ENCODE measurements at places on chromosomes 5 and 9.

GRCh38 chr5:132480893-132481595, 9.5 kb downstream of the IRF1 start:
- DNase-seq = peak; percentile 42

DNA sequence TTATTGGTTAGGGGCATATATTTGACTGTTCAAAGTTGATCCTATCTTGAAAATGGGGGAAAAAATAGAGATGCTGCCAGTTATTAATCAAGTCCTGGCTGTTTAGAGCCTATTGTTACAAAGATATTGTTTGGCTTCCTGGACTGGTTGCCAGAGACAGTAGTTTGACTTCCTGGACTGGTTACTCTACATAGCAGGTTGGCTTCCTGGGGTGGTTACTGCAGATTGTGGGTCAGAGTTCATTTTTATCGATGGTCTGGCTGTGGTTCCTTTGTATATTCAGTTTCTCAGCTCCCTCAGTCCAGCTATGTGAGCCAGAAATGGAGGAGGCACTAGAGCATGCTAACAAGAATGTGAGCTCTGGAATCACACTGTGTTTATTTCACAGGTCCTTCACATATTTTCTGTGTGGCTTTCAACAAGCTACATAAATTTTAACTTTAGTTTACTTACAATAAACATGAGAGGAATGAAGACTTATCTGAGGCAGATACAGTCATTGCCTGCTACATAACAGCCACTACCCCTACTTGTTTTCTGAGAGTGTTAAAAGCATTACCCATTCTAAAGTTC, 137.6 kb downstream of the TRPM3 start:
- DNase-seq = no peak

- no peak for DNase-seq
Measured at GRCh38 chr9:122050167-122050566, 42.9 kb downstream of the TTLL11 start.

DNA sequence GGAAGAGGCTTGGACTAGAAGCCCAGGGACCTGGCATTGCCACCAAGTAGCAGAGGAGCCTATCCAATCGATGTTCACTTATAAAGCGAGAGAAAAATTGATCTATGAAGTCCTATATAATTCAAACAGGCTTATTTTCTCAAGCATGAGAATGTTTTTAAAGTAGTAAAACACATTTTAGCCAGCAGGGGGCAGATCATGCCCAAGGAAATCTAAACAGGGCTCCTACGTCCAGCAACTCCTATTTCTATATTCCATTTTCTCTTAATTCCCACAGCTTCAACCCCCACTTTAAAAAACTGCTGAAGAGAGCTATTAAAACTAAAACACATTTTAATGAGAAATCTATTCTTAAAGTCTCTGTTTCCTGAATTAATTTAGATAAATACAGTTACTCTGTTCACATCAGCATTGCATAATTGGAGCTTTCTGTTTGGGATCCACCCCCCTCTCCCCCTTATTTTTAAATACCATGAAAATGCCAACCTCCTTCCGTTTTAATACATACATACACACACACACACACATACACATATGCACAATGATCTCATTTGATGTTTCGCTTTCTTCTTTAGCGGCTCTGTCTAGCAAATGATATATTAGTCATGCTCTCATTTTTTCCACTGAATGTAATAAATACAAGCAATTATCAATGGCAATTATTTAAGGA, 144.9 kb downstream of the MYO10 start:
- peak; percentile 66 for DNase-seq

DNA sequence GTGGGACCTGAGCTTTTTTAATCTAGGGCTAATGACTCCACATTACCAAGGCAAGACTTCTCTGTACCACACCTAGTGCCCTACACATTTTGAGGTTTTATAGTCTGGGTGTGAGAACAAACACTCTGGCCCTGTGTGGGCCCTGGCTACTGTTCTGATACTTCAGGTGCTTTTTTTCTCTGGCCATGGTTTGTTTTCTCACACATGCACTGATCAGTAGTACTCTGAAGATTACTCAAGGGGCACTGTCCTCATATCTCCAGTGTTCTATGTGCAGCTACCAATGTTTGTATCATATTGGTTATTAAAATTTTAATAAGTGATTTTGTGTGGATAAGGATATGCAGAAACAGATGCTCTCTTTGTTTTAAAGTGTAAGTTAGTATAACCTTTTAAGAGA, 5.9 kb upstream of the C9orf40 start:
- no peak for DNase-seq

DNA sequence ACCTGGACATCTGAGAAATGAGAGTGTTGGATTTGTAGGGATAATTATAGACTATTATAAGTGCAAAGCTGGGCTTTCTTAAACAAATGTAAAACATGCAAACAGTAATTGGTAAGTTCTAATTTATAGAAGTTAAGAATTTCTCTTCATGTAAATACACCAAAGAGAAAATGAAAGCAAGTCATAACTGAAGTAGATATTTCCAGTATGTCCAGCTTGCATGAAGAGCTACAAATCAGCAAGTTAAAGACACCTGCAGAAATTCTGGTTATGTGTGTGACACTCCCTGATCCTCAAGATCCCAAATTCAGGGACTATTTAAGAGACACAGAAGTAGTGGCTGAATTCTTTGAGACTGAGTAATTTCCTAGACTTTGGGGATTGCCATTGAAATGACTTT, 308.9 kb downstream of the TLE4 start:
- DNase-seq = no peak

DNA sequence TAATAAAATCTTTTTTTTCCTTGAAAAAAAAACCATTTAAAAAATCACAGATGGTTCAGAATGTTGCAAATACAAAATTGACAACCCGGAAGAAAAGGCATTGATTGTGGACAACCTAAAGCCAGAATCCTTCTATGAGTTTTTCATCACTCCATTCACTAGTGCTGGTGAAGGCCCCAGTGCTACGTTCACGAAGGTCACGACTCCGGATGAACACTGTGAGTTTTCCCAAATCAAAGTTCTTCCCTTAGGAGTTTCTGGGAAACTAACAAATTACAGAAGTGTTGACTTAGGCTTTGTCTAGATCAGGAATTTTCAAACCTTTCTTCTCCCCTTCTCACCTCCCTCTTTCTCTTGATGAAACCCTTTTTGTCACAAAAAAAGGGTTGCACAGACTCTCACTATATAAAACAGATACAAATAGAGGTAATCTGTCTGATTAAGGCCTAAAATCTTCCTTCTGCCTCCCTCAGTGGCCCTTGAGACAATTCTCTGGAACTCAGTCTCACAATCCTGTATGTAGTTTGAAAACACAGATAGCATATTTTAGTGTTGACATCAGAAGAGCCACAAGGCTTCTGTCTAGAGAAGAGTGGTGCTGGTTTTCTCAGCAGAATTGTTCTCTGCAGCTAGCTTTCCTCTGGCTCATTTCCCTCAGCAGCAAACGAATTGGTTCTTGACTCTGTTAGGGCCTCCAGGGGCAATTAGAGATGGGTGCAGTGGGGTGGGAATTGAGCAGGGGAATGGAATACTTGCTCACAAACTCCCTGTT, 79.5 kb downstream of the OSMR start:
- no peak for DNase-seq

- DNase-seq = no peak
Measured at GRCh38 chr9:134546246-134546731, 95.3 kb upstream of the COL5A1 start.

- no peak for DNase-seq
Measured at GRCh38 chr5:665541-665955, 27.6 kb downstream of the TPPP start.

- DNase-seq = no peak
Measured at GRCh38 chr5:150020249-150020648, 19.7 kb downstream of the HMGXB3 start.

GRCh38 chr5:51386916-51387883, 4.0 kb downstream of the ISL1 start:
- DNase-seq = no peak

DNA sequence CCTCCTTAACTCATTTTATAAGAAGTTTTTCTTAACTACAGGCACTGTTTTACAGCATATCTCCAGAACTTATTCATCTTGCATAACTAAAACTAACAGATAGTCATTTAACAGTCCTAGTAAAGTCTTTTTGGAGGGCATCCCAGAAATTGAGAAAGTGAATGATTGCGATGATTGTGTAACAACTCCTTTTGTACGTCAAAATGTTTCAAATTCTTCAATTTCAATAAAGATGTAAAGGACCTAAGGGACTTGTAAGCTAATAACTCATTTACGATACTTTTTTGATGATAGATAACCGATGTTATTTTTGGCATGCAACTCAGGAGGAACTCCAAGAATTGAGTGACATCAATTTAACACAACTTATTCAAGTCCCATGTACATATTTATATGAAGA, 42.7 kb downstream of the SVEP1 start:
- DNase-seq = no peak

DNA sequence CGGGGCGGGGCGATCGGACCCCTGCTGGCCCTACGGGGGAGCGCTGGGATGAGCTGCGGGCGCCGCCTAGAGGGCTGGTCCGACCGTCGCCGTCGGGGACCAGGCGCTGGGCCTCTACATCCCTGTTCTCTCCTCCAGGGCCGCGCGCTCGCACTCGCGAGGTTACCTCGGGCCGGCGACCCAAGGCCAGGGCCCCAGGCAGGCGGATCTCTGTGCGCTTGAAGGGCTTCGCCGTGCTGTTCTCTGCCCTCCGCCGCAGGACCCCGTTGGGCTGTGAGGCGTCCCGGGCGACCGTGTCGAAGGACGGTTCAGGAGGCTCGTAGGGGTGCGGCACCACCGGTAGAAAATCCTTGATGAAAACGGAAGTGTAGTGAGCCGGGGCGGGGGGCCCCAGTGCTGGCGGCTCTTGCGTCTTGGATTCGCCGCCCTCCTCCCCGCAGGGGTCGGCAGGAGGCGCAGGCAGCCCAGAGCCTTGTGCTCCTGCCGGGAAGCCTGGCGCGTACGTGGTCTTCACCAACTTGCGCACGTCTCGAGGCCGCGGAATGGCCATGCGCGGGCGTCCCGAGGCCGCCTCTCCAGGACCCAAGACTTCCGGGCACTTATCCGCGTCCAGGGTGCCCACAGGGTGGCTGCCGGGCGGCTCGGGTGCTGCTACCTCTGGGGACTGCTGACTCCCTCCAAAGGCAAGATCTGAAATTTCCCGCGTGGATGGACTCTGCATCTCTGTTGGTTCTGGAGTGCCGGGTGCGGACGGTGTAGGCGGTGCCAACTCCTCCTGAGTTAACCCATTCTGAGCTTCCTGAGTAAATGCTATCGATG, 2.0 kb downstream of the PROB1 start:
- DNase-seq = peak; percentile 92

- no peak for DNase-seq
Measured at GRCh38 chr5:168881427-168882149, 302.4 kb upstream of the PANK3 start.

DNA sequence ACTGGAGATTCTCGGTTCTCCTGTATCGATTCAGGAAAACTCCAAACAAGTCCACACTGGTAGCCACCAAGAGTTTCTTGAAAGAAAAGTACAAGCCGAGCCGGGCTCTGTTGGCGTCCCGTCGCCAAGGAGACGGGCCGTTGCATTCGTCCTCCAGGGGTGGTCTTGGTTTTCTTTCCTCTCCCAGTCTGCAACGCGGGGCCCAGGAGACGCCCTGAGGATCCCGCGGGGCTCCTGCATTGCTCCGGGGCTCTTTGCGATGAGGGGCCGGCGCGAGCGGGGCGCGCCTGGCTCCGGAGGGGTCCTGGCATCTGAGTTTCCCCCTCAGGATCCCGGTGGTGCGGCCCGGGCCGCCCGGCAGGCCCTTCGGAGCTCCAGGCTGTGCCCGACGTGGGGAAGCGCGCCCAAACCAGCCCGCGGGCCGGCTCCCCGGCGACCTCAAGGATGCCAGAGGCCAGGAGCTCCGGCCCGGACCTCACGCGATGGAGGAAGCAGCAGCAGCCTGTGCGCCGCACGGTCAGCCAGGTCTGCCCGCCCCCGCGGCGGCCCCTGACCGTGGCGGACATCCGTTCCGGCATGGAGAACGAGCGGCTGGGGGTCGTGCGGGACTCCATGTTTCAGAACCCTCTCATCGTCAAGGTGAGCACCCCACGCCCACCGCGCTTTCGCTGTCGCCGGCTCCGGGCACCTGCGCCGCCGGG, at the start of gene CFAP77:
Gene CFAP77 (plus strand): TSS at position 384 of the 701 bp plus-strand sequence. CDS start 61 bp downstream, at position 445.
- DNase-seq = no peak

GRCh38 chr5:55900068-55900467, 48.9 kb downstream of the IL31RA start:
- DNase-seq = no peak

- no peak for DNase-seq
Measured at GRCh38 chr9:107368696-107369095, 85.6 kb downstream of the RAD23B start.

- no peak for DNase-seq
Measured at GRCh38 chr9:13377171-13377925, 97.9 kb upstream of the MPDZ start.

DNA sequence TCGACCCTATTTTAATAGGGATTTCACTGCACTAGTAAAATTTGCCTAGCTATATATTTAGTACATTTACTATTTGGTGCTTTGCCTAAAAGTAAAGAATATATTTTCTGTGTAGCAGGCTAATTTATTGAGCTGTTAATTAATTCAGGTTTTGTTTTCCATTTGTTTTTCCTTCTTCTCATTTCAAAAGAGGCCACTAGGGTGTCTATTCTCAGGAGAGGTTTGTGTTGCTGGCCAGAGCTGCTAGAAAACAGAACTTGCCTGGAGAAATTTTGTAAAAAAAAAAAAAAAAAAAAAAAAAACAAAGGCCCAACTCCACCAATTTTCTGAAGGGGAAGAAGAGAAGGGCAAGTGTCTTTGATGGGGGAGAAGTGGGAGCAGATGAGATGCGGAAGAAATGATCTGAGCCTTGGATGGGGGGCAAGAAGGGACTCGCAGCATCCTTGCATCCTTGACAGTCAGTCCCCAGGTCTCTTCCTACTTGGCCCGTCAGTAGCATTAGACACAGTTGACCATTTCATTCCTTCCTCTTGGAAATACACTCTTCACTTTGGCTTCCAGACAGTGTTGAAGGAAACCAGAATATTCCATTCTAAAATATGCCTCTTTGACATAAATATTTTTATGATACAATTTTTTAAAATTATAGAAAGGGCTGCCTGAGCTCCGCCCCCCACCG, 318.5 kb downstream of the TRPM3 start:
- no peak for DNase-seq

GRCh38 chr5:169933127-169933526, 47.2 kb downstream of the INSYN2B start:
- no peak for DNase-seq

DNA sequence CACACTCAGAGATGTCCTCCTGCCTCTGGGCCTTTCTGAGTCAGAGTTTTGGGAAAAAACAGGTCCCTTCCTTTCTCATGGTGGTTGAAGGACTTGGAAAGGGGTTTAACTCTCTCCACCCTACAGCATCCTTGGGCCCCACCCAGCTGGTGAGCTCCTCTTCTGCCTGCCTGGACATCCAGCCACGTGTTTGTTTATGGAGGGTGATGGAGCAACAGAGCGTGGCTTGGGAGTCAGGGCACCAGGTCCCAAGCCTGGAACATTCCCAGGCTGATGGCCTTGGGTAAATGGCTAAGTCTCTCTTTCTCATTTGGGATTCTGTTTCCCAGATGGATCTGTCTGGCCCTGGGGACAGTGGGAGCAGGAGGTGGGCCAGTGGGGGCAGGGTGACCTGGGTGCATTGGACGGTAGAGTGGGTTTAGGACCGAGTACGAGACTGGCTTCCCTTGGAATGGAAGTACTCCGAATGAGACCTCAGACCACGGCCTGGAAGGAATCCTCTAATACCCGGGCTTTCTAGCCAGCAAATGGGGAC, 141.1 kb upstream of the IRX2 start:
- DNase-seq = no peak

Measured in NAMALWA (cell line).